ENCODE measurements at places on chromosomes 5 and 9. TPM values are rescaled to one million over a fixed set of nuclear protein-coding genes. Genes with fewer than 3 reads are reported as not detected.
A peak's percentile ranks its signal among the peaks of the same experiment; 100 is the strongest.

DNA sequence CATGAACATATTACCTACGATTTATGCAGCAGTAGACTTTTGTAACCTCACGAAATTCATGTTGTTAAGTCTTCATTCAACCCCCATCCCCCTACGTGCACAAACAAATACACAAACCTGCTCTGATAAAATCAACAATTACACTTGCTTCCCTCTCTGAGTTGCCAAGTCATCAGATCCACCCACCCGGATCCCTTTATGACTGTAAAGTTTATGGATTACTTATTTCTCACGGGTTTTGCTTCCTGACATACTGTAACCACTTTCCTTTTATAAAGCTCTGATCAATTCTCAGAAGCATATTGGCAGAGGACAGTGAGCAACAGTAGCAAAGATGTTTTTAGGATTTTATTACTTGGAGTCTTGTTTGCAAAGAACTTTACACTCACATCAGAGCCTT is 70.5 kb downstream of the MLLT3 start:
- H3K27me3 ChIP-seq = no peaks in the 10 kb centered on the region
- no peak overlapping the region for H3K27ac ChIP-seq
- no peaks in the 10 kb centered on the region for H3K36me3 ChIP-seq
- H3K4me1 ChIP-seq = peaks cover 36% of the 10 kb centered on the region

DNA sequence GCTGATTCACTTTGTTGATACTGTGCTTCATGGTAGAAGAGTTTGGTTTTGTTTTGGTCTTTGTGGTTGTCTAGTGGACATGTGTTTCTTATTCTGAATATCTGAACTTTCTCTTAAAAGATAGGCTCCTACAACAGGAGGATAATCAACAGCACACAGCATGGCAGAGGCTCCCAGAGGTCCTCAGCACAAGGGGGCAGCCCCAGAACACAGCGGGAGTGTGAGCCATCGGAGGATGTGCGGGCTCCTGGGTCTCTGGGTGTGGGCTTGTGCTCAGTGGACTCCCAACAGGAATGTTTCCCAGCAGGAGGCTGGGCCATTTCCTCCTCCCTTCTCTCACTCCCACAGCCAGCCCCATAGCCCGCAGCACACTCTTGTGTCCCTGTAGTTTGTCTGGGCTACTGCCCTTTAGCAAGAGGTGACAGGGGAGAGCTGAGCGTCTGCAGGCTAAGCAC is 164.3 kb upstream of the OTULINL start:
- no peaks in the 10 kb centered on the region for H3K4me1 ChIP-seq
- H3K27ac ChIP-seq = peak overlapping the region; percentile 24
- no peak for DNase-seq
- no peak overlapping the region for H3K4me3 ChIP-seq

DNA sequence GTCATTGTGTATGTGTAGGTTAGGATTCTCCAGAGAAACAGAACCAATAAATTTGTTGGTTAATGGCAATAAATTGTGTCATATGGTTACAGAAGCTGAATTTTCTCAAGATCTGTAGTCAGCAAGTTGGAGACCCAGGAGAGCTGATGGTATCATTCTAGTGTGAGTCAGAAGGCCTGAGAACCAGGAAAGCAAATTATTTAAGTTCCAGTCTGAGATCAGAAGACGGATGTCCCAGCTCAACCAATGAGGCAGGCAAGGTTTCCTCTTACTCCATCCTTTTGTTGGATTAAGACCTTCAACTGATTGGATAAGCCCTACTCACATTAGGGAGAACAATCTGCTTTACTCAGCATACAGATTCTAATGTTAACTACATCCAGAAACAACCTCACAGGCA is 656.3 kb downstream of the ANXA1 start:
- H3K4me3 ChIP-seq = no peak overlapping the region
- H3K4me1 ChIP-seq = no peaks in the 10 kb centered on the region
- no peaks in the 10 kb centered on the region for H3K36me3 ChIP-seq
- H3K27ac ChIP-seq = no peak overlapping the region
- no peaks in the 10 kb centered on the region for H3K27me3 ChIP-seq

GRCh38 chr5:75262271-75262670 is 25.6 kb upstream of the ANKRD31 start:
- H3K27ac ChIP-seq = no peak overlapping the region
- DNase-seq = no peak
- H3K27me3 ChIP-seq = no peaks in the 10 kb centered on the region
- H3K36me3 ChIP-seq = no peaks in the 10 kb centered on the region
- no peaks in the 10 kb centered on the region for H3K4me1 ChIP-seq

- no peak for DNase-seq
- no peaks in the 10 kb centered on the region for H3K4me1 ChIP-seq
- no peaks in the 10 kb centered on the region for H3K36me3 ChIP-seq
Measured at GRCh38 chr9:30459156-30459555, 1925.3 kb upstream of the ACO1 start.

GRCh38 chr9:22108581-22109370 is 99.7 kb upstream of the CDKN2B start:
- H3K36me3 ChIP-seq = no peaks in the 10 kb centered on the region
- no peak overlapping the region for H3K4me3 ChIP-seq
- DNase-seq = no peak
- no peak overlapping the region for H3K27ac ChIP-seq
- H3K27me3 ChIP-seq = no peaks in the 10 kb centered on the region
- peaks cover 5% of the 10 kb centered on the region for H3K4me1 ChIP-seq

DNA sequence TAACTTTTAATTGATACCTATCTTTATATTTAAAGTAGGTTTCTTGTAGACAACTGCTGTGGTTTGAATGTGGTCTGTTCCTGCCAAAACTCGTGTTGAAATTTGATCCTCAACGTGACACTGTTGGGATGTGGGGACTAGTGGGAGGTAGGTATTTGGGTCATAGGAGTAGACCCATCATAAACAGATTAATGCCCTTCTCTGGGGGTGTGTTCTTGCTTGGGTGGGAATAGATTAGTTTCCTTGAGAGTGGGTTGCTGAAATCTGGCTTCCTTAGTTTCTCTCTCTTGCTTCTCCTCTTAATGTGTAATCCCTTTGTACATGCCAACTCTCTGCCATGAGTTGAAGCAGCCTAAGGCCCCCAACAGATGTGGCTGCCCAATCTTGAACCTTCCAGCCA is 34.6 kb upstream of the IPPK start:
- DNase-seq = no peak
- no peak overlapping the region for H3K4me3 ChIP-seq
- H3K36me3 ChIP-seq = peaks cover 6% of the 10 kb centered on the region
- no peak overlapping the region for H3K27ac ChIP-seq
- no peaks in the 10 kb centered on the region for H3K4me1 ChIP-seq

DNA sequence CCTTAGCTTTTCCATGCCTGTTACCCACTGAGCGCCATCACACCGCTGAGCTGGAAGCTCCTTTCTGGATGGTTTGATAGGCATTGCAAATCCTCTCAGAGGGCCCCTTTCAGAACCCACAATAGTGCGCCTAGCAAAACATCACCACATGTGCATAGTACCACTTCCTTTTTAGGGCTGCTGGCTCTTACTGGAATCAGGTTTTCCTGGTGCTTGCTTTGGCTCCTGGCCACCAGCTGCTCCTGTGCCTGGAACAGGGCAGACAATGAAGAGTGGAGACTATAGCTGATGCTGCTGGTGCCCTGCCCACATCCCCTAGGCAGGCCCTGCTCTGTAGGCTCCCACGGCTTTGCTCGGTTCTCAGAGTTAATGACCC is 163.6 kb upstream of the SEMA6A start:
- DNase-seq = no peak
- H3K27me3 ChIP-seq = no peaks in the 10 kb centered on the region
- H3K27ac ChIP-seq = no peak overlapping the region

DNA sequence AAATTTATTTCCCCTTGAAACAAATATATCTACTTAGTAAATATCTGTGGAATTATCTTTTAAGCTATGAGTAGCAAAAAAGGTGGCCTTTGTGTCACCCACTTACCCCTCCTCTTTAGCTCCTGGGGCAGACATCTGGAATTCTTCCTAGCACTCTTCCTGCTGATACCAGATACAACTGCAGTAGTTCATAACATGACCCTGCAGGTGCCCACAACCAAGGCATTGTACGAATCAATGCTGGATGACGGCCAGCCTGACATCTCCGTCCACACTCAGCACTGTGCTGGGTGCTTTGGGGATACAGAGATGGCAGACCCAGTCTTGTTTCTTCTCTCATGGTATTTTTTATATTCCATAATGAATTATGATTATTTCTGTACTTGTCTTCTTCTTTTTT is 152.3 kb downstream of the GOLPH3 start:
- H3K4me1 ChIP-seq = peaks cover 16% of the 10 kb centered on the region
- H3K27me3 ChIP-seq = no peaks in the 10 kb centered on the region
- no peak for DNase-seq

- DNase-seq = no peak
- H3K27ac ChIP-seq = no peak overlapping the region
- H3K27me3 ChIP-seq = no peaks in the 10 kb centered on the region
- H3K4me1 ChIP-seq = no peaks in the 10 kb centered on the region
- H3K4me3 ChIP-seq = no peak overlapping the region
- H3K36me3 ChIP-seq = no peaks in the 10 kb centered on the region
Measured at GRCh38 chr9:33731142-33731541, 64.2 kb upstream of the PRSS3 start.

DNA sequence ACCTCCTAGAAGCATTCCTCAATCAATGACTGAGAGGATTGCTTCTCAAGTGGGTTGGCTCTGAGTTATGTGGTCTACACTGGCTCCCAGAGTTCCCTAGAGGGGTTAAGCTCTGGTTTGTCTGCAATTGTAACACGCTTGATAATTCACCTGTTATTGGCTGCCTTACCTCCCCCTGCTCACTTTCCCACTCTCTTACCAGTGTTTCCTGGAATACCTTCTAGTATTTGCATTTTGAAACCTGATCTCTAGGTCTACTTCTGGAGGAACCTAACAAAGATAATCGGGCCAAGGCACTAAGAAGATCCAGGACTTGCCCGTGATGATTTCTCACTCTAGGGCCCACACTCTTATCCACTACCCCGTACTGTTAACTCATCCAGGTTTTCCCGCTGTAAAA is 110.1 kb upstream of the MAP3K1 start:
- H3K27me3 ChIP-seq = no peaks in the 10 kb centered on the region
- no peaks in the 10 kb centered on the region for H3K4me1 ChIP-seq
- no peak overlapping the region for H3K4me3 ChIP-seq
- no peak overlapping the region for H3K27ac ChIP-seq
- H3K36me3 ChIP-seq = no peaks in the 10 kb centered on the region
- DNase-seq = no peak

DNA sequence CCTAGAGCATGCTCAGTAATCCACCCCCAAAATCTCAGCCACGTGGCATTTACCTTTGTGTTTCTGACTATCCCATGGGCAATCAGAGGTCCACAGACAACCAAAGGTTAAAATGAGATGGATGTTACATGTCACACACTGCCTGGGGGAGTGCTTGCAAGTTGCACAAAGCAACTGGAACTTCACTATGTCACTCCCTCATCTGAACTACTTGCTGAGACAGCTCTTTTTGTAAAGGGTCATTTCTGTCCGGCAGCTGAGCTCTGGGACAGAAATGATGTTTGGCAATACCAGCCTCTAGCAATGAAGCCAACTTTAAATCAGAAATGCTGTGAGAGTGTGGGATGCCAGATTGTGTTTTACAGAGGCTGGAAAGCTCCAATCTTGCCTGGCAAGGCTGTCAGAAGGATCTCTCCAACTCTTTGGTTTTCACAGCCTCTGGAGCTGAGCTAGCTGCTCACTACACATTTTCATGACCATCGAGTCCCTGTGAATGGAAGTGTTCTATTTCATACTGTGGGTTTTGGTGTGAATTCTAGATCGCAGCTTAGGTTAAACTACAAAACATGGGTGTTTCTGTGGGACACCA is 66.3 kb upstream of the TMEM215 start:
- no peaks in the 10 kb centered on the region for H3K36me3 ChIP-seq
- H3K27ac ChIP-seq = no peak overlapping the region
- DNase-seq = no peak
- H3K4me3 ChIP-seq = no peak overlapping the region

GRCh38 chr5:135355169-135355568 is 43.9 kb downstream of the MACROH2A1 start:
- no peak overlapping the region for H3K4me3 ChIP-seq
- DNase-seq = no peak
- peaks cover 4% of the 10 kb centered on the region for H3K36me3 ChIP-seq
- H3K27me3 ChIP-seq = no peaks in the 10 kb centered on the region
- peaks cover 49% of the 10 kb centered on the region for H3K4me1 ChIP-seq

DNA sequence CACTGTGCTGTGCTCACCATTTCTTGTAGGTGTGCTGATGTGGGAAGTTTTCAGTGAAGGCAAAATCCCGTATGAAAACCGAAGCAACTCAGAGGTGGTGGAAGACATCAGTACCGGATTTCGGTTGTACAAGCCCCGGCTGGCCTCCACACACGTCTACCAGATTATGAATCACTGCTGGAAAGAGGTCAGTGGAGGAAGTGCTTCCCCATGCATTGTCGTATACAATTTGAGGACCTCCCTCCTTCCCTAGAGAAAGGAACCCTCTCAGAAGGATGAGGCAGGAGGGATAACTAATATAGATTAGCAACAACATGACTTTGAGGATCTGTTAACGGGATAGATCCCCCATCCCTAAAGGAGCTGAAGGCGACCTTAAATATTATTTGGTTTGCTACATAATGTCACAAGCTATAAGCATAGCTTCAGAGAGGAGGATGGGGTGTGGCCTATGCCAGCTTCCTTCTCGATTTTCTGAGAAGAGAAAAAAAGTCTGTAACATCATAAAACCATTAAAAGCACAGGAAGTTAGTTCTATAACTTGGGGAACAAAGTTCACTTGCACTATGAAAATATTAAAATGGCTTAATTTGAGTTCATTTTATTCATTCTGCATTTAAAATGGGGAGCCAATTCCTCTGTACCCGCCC is 17.0 kb upstream of the CYFIP2 start:
- no peaks in the 10 kb centered on the region for H3K36me3 ChIP-seq
- H3K27me3 ChIP-seq = no peaks in the 10 kb centered on the region
- H3K4me3 ChIP-seq = no peak overlapping the region
- H3K27ac ChIP-seq = no peak overlapping the region

- H3K4me3 ChIP-seq = no peak overlapping the region
- no peak for DNase-seq
- no peaks in the 10 kb centered on the region for H3K27me3 ChIP-seq
- H3K4me1 ChIP-seq = peaks cover 26% of the 10 kb centered on the region
Measured at GRCh38 chr5:33840927-33841547, 50.8 kb downstream of the ADAMTS12 start.

DNA sequence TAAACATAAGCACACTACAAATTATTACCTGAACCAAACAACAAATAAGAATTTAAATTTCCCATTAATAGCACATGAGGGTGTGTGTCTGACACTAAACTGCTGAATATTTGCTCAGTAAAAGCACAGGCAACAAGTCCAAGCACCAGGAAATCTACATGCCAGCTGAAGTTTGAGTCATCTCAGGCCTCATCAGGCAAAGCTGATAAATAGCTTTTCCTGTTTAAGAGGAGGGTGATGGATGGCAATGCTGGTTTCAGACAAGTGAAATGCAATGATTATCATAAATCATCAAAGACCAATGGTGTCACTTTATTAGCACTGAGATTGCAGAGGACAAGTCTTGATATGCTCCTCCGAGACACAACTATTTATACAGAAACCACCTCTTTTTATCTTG is 1668.0 kb upstream of the C9orf72 start:
- no peaks in the 10 kb centered on the region for H3K36me3 ChIP-seq
- H3K4me3 ChIP-seq = no peak overlapping the region
- H3K4me1 ChIP-seq = no peaks in the 10 kb centered on the region
- DNase-seq = no peak
- no peaks in the 10 kb centered on the region for H3K27me3 ChIP-seq

SKP1 gene
- 320 TPM for total RNA-seq

TNFSF15 gene
- total RNA-seq = 0.83 TPM

MEGF10 gene
- 0.50 TPM for total RNA-seq

FAT2 gene
- total RNA-seq = not detected

SLCO6A1 gene
- total RNA-seq = not detected

C5orf58 gene
- total RNA-seq = not detected

GKAP1 gene
- 22.4 TPM for total RNA-seq

RNF208 gene
- 3.3 TPM for total RNA-seq

PCDHGA8 gene
- total RNA-seq = 2.3 TPM

CENPP gene
- 2.2 TPM for total RNA-seq

IRX1 gene
- 0.17 TPM for total RNA-seq

AFAP1L1 gene
- 23.8 TPM for total RNA-seq

All from esophagus muscularis mucosa (tissue), 4 donors.